ENCODE measurements at places on chromosomes 4 and X. TPM values are rescaled to one million over a fixed set of nuclear protein-coding genes. Genes with fewer than 3 reads are reported as not detected.

Gene HMGB3
- 103 TPM for total RNA-seq

Gene USP38
- 20.9 TPM for total RNA-seq

Gene CLTRN
- total RNA-seq, result 1.2 TPM

Gene RAP2C
- 83.0 TPM for total RNA-seq

Gene XAGE1B
- not detected for total RNA-seq

Gene UFSP2
- 30.6 TPM for total RNA-seq

Gene TMEM175
- total RNA-seq, result 32.5 TPM

Gene PAK3
- total RNA-seq, result 4.0 TPM

Gene FABP2
- not detected for total RNA-seq
